ENCODE measurements at places on chromosomes 5 and 9. TPM values are rescaled to one million over a fixed set of nuclear protein-coding genes. Genes with fewer than 3 reads are reported as not detected.

- DNase-seq: no peak
Observed at GRCh38 chr9:104923289-104923688, 4.7 kb downstream of the ABCA1 start.

DNA sequence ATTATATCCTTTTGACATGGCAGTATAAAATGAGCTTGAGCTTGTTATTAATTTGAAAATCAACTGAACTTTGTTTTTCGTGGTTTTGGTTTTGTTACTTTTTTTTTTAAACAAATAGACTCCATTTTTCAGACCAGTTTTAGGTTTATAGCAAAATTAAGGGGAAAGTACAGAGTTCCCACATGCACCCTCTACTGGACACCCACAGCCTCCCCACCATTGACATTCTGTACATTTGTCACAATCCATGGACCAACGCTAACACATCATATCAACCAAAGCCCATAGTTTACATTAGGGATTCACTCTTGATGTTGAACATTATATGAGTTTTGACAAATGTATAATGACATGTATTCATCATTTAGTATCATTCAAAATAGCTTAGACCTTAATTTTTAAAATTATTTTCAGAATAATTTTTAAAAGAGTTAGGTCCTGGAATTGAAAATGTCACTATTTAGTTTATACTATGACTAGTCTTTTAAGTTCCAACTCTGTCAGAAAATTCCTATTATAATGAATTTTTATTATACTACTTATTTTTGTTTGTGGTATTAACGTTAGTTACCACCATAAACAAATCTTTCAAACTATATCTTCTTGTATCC is 35.3 kb upstream of the JMY start:
- no peak for DNase-seq

- DNase-seq: no peak
Observed at GRCh38 chr9:104858271-104858670, 69.7 kb downstream of the ABCA1 start.

GRCh38 chr5:83914199-83914598 is 193.5 kb upstream of the HAPLN1 start:
- no peak for DNase-seq

- DNase-seq: no peak
Observed at GRCh38 chr5:68285851-68286611, 70.5 kb downstream of the PIK3R1 start.

GRCh38 chr9:135252980-135253304 is 165.5 kb downstream of the OLFM1 start:
- DNase-seq: no peak

DNA sequence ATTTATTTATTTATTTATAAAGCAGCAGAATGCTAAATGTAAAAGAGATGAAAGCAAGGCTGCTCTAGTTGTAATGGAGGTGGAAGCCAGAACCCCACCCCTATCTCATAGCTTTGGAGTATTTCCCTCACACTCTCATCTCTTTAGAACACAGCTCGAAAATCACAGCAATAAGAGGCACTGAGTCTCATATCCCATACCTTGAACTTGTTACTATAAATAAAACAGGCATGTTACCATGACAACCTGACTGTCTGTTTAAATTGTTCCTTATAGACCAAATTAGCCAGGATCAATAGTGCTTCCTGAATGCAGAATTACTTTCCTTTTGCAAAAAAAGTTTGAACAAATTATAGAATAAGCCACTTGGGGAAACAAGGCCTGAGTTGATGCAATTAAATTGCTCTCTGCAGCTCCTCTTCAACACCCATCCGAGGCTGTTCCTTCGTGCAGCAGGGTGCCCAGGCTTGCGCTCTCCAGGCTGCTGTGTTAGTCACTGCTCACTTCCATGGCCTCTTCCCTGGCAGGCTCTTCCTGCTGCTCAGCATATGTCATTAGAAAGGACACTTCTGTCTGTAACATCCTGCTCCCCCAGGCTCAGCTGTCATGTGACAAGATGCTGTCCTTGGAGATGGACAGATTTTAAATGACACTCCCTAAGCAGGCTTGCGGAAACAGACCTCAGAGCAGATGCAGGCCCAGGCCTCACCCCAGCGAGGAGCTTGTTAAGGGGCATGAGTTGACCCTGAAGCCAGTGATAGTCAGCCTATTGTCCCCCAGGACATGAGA is 120.2 kb downstream of the CARTPT start:
- no peak for DNase-seq

GRCh38 chr5:71569748-71570509 is 17.2 kb upstream of the MCCC2 start:
- no peak for DNase-seq

- no peak for DNase-seq
Observed at GRCh38 chr5:146794326-146795029, 84.1 kb downstream of the PPP2R2B start.

DNA sequence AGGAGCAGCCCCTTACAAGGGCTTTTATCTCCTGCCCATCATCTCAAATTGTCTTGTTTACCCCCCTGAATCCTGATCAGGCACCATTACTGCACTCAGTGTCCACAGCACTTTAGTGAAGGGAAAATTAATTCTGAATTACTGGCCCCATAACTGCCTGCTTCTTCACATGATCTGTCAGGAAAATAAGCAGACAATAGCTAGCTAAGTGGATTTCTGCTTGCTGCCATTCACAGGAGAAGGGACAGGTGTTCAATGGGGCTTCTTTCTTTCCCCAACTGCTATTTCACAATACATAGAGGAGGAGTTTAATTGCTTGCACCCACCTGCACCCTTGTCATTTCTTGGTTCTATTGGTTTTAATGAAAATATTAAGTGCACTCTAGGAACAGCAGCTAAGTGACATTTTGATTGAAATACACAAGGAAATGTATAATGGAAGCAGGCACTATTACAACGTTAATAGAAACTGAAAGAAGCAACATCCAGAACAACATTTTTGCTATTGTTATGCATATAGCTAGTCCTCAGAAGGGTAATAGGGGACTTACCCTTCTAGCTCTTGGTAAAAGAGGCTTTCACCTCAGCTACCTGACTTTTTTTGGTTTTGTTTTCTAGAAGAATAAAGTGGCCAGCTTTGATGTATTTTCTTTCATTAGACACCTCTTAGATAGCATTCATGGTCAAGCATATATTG is 599.3 kb upstream of the TLE4 start:
- DNase-seq: no peak

DNA sequence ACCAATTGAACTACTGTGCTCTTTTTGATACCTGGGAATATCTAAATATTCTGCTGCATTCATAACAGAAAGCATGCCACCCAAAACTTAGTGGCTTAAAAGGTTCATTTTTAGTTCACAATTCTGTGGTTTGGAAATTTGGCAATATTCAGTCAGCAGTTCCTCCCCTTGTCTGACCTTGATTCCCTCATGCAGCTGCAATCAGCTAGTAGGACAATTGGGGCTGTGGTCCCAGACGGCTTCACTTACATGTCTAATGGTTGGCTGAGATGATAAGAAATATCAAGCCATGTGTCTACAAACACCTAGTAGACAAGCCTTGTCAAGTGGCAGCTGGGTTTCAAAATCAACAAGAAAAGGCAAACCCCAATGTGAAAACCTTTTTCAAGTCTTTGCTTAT is 51.3 kb downstream of the ANXA1 start:
- DNase-seq: no peak

- DNase-seq: peak; percentile 79
Observed at GRCh38 chr9:129568560-129569501, 52.1 kb downstream of the C9orf50 start.

- DNase-seq: no peak
Observed at GRCh38 chr5:38532165-38532669, 24.2 kb downstream of the LIFR start.

- peak; percentile 42 for DNase-seq
Observed at GRCh38 chr5:533243-533954, 9.2 kb upstream of the SLC9A3 start.

DNA sequence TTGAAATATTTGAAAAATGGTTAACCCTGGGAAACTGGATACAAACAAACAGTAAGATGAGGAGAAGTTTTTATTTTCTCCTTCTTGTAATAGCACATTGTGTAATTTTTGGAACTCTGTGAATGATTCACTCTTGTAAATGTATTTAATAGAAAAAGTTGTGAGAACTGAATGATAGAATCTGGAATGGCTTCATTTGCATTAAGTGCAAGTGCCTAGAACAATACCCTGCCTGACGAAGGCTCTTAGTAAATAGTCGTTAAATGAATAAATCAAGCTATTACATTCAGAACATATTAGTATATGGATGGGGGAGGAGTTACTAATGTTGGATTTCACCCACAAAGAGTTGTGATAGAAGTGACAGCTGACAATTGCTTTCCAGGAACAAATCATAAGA is 442.5 kb downstream of the EFNA5 start:
- DNase-seq: no peak

GRCh38 chr9:726005-726404 is 115.5 kb upstream of the DMRT1 start:
- DNase-seq: no peak

DNA sequence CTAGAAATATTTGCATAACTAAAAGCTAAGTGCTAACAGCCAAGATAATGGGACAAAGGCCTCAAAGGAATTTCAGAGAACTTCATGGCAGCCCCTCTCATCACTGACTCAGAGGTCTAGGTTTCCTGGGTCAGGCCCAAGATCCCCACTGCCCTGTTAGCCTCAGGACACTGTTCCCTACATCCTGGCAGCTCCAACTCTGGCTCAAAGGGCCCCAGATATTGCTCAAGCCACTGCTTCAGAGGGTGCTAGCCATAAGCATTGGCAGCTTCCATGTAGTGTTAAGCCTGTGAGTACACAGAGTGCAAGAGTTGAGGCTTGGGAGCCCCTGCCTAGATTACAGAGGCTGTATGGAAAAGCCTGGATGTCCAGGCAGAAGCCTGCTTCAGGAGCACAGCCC is 998.1 kb downstream of the TLE1 start:
- DNase-seq: no peak

GRCh38 chr5:59765446-59765845 is 128.1 kb downstream of the PDE4D start:
- no peak for DNase-seq

- DNase-seq: no peak
Observed at GRCh38 chr5:129459777-129460671, at the start of gene ADAMTS19. Gene ADAMTS19 (plus strand): TSS chr5:129460298. CDS start chr5:129460392, 94 bp downstream.

DNA sequence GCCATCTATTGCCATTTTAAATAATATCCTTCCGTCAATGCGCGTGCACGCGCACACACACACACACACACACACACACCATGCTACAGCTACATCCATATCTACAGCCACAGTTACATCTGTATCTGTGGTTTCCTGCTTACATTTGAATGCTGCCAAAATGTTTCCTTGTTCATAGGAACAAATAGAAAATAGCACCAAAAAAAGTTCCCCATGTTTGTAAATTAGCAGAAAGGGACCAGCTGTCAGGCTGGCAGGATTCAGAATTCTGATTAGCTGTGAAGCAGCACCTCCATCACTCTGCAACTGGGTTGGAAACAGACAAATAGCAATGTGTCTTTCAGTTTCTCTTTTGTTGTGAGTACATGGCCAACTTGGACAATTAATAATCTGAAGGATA is 601.5 kb downstream of the IRX1 start:
- DNase-seq: no peak

GRCh38 chr5:39541920-39542319 is 117.1 kb upstream of the DAB2 start:
- DNase-seq: no peak

DNA sequence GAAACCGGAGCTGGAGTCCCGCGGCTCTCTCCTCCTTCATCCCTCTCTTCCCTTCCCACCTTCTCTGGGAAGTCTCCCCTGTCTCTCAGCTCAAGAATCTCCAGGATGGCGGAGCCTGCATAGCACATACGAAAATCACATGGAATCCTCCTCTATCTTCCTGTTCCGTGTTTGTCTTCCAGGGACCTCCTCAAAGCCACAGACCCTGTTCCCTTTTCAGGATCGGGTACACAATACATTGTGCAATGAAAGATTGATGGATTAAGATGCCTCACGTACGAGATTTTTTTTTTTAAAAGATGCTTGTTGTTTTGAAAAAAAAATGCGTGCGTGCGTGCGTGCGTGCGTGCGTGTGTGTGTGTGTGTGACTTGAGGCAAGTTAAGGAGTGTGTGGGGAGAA is 46.6 kb upstream of the OLFM1 start:
- DNase-seq: no peak

- no peak for DNase-seq
Observed at GRCh38 chr5:56323505-56323904, 90.4 kb upstream of the ANKRD55 start.

GRCh38 chr5:35672995-35673394 is 55.3 kb downstream of the SPEF2 start:
- no peak for DNase-seq

DNA sequence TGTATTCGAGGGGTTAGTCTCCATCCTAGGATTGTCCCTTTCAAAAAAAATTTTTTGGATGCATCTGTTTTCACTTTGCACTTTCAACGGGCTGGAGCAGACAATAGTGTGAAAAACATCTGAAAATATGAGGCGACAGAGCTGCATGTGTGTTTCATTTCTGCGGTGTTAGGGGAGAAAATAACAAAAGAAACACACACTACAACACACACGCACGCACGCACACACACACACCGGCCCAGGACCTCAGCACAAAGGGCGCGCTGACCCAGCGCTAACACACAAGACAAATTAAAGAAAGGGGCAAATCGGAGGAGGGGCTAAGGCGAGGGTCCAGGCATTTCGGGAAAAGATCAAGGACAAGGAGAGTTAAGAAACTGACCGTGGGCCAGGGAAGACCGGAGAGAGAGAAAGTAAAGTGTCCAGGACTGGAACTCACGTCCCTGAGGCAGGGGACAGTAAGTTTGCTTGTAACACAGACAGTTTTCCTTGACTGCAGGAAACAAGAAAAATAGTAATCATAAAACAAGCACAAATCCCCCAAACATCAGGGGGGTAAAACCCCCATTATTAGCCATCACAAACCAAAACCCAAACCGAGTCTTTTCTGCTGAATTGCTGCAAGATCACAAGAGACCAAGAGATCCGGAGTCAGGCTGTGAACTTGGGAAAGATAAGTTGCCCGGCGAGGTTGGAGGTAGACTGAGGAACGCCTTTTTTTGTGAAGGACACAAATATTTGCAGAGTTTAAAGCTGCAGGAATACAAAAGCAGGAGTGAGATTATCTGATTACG is 302.1 kb downstream of the PARP8 start:
- no peak for DNase-seq

- no peak for DNase-seq
Observed at GRCh38 chr9:35552376-35552775, 52.7 kb upstream of the TESK1 start.

Gene CAVIN4
- 1.1 TPM for total RNA-seq

Gene SEMA6A
- 28.5 TPM for total RNA-seq

Gene SERF1A
- total RNA-seq: 5.0 TPM

Gene SPAAR
- total RNA-seq: 4.5 TPM

Gene GARIN3
- not detected for total RNA-seq

Gene PITX1
- total RNA-seq: not detected

Gene NDUFB6
- total RNA-seq: 29.5 TPM

Gene MYMK
- total RNA-seq: not detected

Gene FAM151B
- total RNA-seq: 4.4 TPM

Gene CRB2
- total RNA-seq: not detected

Gene KCNMB1
- 63.3 TPM for total RNA-seq

Gene CCDC192
- total RNA-seq: not detected

Gene KIAA0825
- total RNA-seq: 3.7 TPM

Gene F2R
- 22.0 TPM for total RNA-seq

Gene ANKRD31
- total RNA-seq: 0.24 TPM

Measured in aorta (tissue), 5 donors.